ENCODE measurements at places on chromosomes 7 and 10.

DNA sequence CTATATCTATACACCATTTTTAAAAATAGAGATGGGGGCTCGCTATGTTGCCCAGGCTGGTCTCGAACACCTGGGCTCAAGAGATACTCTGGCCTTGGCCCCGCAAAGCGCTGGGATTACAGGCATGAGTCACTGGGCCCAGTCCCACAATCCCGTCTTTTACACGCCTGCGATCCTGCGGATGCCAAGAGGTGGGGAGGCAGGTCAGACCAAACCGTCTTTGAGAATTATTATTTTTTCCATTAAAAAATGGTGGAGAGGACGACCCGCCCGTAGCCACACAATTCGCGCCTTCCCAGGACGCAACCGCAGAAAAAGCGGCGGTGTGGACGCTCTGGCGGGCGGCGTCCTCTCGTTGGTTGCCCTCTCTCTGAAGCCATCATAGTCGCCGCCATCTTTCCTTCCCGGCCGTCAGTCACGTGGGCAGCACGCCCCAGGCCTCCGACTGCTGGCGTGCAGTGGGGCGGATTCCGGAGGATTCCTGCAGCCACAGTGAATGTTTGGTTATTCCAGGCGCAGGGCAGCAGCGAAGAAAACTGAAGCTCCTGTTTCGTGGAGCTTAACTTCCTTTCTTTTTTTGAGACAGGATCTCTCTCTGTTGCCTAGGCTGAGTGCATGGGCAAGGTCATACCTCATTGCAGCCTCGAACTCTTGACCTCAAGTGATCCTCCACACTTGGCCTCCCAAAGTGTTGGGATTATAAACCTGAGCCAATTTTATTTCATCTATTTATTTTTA is 9.9 kb upstream of the EPHB4 start:
- DNase-seq: peak; percentile 87

GRCh38 chr10:88392222-88392621 is 190.9 kb downstream of the RNLS start:
- no peak for DNase-seq

DNA sequence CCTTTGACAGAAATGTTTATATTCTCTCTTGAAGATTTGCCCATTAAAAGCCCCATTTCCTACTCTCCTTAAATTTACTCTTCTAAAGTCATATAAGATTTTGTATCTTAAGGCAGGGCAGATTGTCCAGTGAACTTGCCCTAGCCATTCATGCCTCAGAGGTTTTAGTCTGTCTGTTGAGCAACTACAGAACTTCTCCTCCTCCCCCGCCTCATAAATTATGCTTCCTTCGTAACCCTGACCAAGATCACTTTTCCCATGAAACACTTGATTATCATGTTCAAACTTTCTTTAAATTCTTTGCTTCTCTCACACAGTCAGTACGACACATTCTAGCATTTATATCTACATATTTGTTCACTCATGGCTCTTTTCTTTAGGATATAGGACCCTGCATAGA is 621.3 kb downstream of the ANKRD7 start:
- DNase-seq: no peak

GRCh38 chr10:74738542-74738941 is 87.9 kb upstream of the KAT6B start:
- DNase-seq: no peak

GRCh38 chr10:122464250-122464510 is 2.8 kb downstream of the HTRA1 start:
- DNase-seq: no peak

- DNase-seq: peak; percentile 76
These were observed 3.0 kb upstream of the DLX5 start for GRCh38 chr7:97027427-97028234.

GRCh38 chr7:23955145-23955544 is 245.1 kb downstream of the STK31 start:
- no peak for DNase-seq
